Glutamatergic neuron (in vitro differentiated cells): ENCODE measurements at places on chromosomes 6 and 20. TPM values are rescaled to one million over a fixed set of nuclear protein-coding genes. Genes with fewer than 3 reads are reported as not detected.
A peak's percentile ranks its signal among the peaks of the same experiment; 100 is the strongest.

- no peak overlapping the region for H3K27ac ChIP-seq
- H3K27me3 ChIP-seq: peaks cover 9% of the 10 kb centered on the region
- H3K4me3 ChIP-seq: no peak overlapping the region
- H3K36me3 ChIP-seq: peaks cover 6% of the 10 kb centered on the region
- no peak for DNase-seq
- H3K4me1 ChIP-seq: no peaks in the 10 kb centered on the region
These were observed 6.5 kb upstream of the CAPN11 start for GRCh38 chr6:44152109-44152461.

The HDDC2 gene
- total RNA-seq: 55.4 TPM

DNA sequence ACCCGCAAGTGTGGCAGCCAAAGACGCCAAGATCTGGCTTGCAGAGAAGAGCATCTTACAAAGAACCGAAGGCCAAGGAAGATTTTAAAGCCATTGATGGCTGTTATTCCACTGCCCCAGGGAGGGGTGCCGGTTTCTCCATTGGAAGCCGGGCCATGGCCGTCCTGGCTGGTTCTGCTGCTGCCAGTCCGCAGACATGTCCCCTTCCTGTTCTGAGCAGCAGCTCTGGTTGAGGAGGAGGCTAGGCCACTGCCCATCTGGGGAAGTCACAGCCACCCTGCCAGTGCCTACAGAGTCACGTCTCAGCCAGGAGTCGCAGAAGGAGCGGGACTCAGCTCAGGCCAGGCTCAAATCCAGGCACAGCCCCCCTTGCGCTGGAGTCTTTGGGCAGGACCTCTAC is 42.6 kb upstream of the MRGBP start:
- H3K27ac ChIP-seq: no peak overlapping the region
- no peaks in the 10 kb centered on the region for H3K4me1 ChIP-seq
- DNase-seq: no peak

- DNase-seq: no peak
- no peaks in the 10 kb centered on the region for H3K4me1 ChIP-seq
- H3K4me3 ChIP-seq: no peak overlapping the region
- H3K27me3 ChIP-seq: no peaks in the 10 kb centered on the region
These were observed 68.2 kb upstream of the TNFAIP3 start for GRCh38 chr6:137798846-137799245.

GRCh38 chr6:8260610-8261009 is 158.3 kb upstream of the EEF1E1 start:
- no peaks in the 10 kb centered on the region for H3K27me3 ChIP-seq
- no peak for DNase-seq
- H3K27ac ChIP-seq: peak overlapping the region; percentile 24
- H3K4me1 ChIP-seq: no peaks in the 10 kb centered on the region
- no peaks in the 10 kb centered on the region for H3K36me3 ChIP-seq

The DCDC2 gene
- total RNA-seq: not detected

- no peak for DNase-seq
- no peak overlapping the region for H3K27ac ChIP-seq
- no peak overlapping the region for H3K4me3 ChIP-seq
- no peaks in the 10 kb centered on the region for H3K27me3 ChIP-seq
- H3K4me1 ChIP-seq: peaks cover 3% of the 10 kb centered on the region
These were observed 10.4 kb downstream of the MRPL14 start for GRCh38 chr6:44116641-44117382.

The TMEM74B gene
- 5.0 TPM for total RNA-seq

The LTA gene
- not detected for total RNA-seq

DNA sequence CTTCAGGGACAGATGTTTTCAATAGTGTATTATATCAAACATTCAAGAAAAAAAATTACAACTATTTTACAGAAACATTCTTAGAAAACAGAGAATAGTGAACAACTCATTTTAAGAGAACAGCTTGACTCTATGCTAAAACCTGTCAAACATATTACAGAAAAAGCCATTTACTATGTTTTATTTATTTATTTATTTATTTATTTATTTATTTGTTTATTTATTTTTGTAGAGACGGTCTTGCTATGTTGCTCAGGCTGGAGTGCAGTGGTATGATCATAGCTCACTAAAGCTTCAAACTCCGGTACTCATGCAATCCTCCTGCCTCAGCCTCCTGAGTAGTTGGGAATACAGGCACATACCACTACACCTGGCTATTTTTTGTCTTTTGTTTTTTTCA is 317.9 kb upstream of the HTR1E start:
- no peaks in the 10 kb centered on the region for H3K4me1 ChIP-seq
- no peak for DNase-seq
- no peak overlapping the region for H3K27ac ChIP-seq

DNA sequence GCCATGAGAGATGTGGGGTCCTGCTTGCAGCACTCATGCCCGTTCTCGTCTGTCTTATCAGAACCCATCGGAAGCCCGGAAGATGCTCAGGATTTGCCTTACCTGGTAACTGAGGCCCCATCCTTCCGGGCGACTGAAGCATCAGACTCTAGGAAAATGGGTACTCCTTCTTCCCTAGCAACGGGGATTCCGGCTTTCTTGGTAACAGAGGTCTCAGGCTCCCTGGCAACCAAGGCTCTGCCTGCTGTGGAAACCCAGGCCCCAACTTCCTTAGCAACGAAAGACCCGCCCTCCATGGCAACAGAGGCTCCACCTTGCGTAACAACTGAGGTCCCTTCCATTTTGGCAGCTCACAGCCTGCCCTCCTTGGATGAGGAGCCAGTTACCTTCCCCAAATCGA is 8.3 kb downstream of the PI16 start:
- H3K27ac ChIP-seq: no peak overlapping the region
- H3K4me1 ChIP-seq: no peaks in the 10 kb centered on the region
- peaks cover 3% of the 10 kb centered on the region for H3K27me3 ChIP-seq

DNA sequence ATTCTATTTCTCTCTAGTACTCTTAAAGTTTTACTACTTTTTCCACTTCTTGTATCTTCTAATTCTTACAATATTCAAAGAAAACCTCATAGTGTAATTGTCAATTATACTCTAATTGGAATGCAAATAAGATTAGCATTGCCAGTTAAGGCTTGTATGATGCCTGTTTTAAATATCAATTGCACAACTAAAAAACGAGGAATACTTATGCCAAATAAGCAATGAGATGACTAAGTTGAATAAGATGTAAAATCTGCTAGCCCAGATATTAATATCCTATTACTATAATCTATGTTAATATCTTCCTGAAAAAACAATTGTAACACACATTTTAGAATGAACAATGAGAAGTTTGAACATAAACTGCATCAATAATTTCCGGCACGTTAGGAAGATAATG is 13.3 kb upstream of the AKAP7 start:
- DNase-seq: no peak
- no peaks in the 10 kb centered on the region for H3K4me1 ChIP-seq
- no peaks in the 10 kb centered on the region for H3K27me3 ChIP-seq
- H3K4me3 ChIP-seq: no peak overlapping the region
- H3K36me3 ChIP-seq: no peaks in the 10 kb centered on the region
- H3K27ac ChIP-seq: no peak overlapping the region

DNA sequence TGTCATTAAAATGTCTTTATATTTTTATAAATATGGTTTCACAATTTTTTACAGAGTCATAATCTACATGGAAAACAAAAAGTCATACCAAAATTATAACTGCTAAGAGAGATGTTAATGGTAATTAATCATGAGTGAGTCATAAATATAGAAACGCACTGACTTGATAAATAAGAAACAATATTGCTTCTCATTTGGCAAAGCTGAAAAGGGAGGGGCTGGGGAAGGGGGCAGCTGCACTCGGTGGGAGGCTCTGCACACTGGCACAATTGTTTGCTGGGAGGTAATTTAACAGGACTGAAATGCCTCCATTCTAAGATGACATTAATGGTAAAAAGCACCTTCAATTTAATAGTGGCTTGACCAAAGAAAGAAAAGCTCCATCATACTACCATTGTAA is 133.3 kb upstream of the AGPAT4 start:
- DNase-seq: no peak
- peaks cover 11% of the 10 kb centered on the region for H3K4me1 ChIP-seq
- peaks cover 2% of the 10 kb centered on the region for H3K27me3 ChIP-seq
- no peak overlapping the region for H3K27ac ChIP-seq

The LY6G6C gene
- 1.8 TPM for total RNA-seq

GRCh38 chr6:163712566-163712961 is 298.0 kb downstream of the QKI start:
- H3K4me3 ChIP-seq: no peak overlapping the region
- peaks cover 4% of the 10 kb centered on the region for H3K27me3 ChIP-seq
- no peaks in the 10 kb centered on the region for H3K36me3 ChIP-seq
- peaks cover 13% of the 10 kb centered on the region for H3K4me1 ChIP-seq
- no peak for DNase-seq

DNA sequence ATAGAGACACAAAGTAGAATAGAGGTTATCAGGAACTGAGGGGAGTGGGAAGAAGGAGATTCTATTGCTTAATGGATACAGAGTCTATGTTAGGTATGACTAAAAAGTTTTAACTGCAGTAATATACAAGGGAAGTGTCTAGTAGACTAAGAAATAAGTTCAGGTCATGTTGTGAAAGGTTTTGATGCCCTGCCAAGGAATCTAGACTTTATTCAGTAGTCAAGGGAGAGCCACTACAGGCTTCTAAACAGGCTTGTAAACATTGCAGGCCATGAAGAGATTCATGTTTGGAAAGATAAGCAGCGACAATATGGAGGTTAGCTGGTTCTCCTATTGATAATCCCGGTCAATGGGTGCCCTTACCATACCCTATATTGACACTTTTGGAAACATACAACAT is 352.8 kb upstream of the SOX4 start:
- H3K4me3 ChIP-seq: no peak overlapping the region
- H3K27me3 ChIP-seq: no peaks in the 10 kb centered on the region
- peaks cover 4% of the 10 kb centered on the region for H3K36me3 ChIP-seq
- no peak overlapping the region for H3K27ac ChIP-seq
- H3K4me1 ChIP-seq: no peaks in the 10 kb centered on the region

DNA sequence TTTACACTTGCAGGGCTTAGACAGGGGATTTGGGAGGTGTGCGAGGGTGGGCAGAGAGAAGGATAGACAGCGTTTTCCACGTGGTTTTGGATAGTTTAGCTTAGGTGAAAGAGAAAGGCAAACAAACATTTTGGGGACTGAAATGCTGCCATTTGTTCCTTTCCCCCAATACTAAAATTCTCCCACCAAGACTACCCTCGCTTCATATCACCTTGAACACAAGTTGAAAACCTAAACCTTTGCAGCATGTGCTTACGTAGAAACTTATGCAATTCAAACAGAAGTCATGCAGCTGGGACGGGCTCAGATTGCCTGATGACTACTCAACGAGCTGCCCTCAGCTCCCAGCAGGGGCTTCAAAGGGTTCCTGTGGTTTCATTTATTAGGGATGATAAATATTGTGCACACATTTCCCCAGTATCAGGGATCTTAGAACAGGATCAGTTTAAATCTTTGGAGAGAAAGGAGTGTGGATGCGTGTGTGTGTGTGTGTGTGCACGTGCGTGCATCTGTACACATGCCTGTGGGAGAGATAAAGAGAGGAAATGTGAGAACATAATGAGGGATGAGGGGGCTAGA is 77.3 kb downstream of the SLC22A23 start:
- no peaks in the 10 kb centered on the region for H3K36me3 ChIP-seq
- no peak overlapping the region for H3K27ac ChIP-seq
- no peaks in the 10 kb centered on the region for H3K27me3 ChIP-seq
- DNase-seq: no peak

- peaks cover 5% of the 10 kb centered on the region for H3K36me3 ChIP-seq
- no peak overlapping the region for H3K27ac ChIP-seq
- no peak for DNase-seq
- no peaks in the 10 kb centered on the region for H3K4me1 ChIP-seq
- H3K4me3 ChIP-seq: no peak overlapping the region
These were observed 49.5 kb downstream of the DOK5 start for GRCh38 chr20:54524849-54525248.

The MAK gene
- not detected for total RNA-seq

The EEF1A1 gene
- total RNA-seq: 6,372 TPM

The MUCL3 gene
- total RNA-seq: not detected

The VGLL2 gene
- total RNA-seq: not detected

GRCh38 chr20:57663681-57664451 is 43.6 kb upstream of the ZBP1 start:
- peaks cover 2% of the 10 kb centered on the region for H3K27me3 ChIP-seq
- no peak overlapping the region for H3K4me3 ChIP-seq
- no peak overlapping the region for H3K27ac ChIP-seq
- peaks cover 6% of the 10 kb centered on the region for H3K4me1 ChIP-seq

GRCh38 chr6:128757961-128758360 is 125.0 kb upstream of the LAMA2 start:
- H3K4me1 ChIP-seq: no peaks in the 10 kb centered on the region
- H3K27me3 ChIP-seq: peaks cover 3% of the 10 kb centered on the region
- H3K4me3 ChIP-seq: no peak overlapping the region
- no peak overlapping the region for H3K27ac ChIP-seq
- H3K36me3 ChIP-seq: no peaks in the 10 kb centered on the region

- peak overlapping the region; percentile 67 for H3K27ac ChIP-seq
- H3K27me3 ChIP-seq: peaks cover 6% of the 10 kb centered on the region
- H3K4me3 ChIP-seq: no peak overlapping the region
- DNase-seq: no peak
- H3K4me1 ChIP-seq: no peaks in the 10 kb centered on the region
These were observed 52.9 kb upstream of the CTNNBL1 start for GRCh38 chr20:37640600-37641561.

The ECT2L gene
- 2.7 TPM for total RNA-seq

DNA sequence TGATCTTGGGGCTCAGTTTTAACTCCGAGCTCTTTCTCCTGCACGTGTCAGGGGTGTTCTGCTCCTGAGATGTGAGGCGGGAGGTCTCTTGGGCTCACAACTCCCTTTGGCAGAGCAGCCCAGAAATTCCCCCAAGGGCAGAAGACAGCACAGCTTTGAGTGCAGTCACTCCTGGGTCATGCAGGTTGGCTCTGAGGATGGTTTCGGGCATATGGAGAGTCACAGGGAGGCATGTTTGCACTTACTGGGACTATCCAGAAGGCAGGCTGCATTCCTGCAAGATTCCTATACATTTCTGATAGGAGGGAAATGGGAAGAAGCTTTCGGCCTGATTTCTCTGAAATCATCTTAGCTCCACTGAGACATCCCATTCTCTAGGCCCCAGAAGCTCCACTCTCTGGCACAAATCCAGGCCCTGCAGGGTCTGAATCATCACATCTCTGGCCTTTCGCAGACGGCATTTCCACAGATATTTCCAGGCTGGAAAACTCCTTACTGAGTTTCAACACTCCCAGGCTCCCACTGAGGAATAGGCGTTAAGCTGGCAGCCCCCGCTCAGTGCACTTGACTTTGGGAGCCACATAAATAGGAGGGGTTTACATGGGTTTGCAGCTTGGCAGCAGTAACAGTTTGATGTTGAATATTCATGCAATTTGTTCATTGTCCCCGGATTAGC is 39.7 kb downstream of the AGPAT4 start:
- H3K36me3 ChIP-seq: peaks cover 4% of the 10 kb centered on the region
- peaks cover 4% of the 10 kb centered on the region for H3K27me3 ChIP-seq
- H3K27ac ChIP-seq: no peak overlapping the region
- DNase-seq: no peak

The CALHM5 gene
- 0.10 TPM for total RNA-seq

- no peak overlapping the region for H3K4me3 ChIP-seq
- H3K27me3 ChIP-seq: peaks cover 2% of the 10 kb centered on the region
- H3K27ac ChIP-seq: no peak overlapping the region
- H3K4me1 ChIP-seq: peaks cover 21% of the 10 kb centered on the region
- no peaks in the 10 kb centered on the region for H3K36me3 ChIP-seq
- no peak for DNase-seq
These were observed 106.7 kb downstream of the SLX4IP start for GRCh38 chr20:10541668-10542411.

- H3K4me1 ChIP-seq: peaks cover 50% of the 10 kb centered on the region
- H3K27ac ChIP-seq: peak overlapping the region; percentile 74
- peak overlapping the region; percentile 77 for H3K4me3 ChIP-seq
- no peaks in the 10 kb centered on the region for H3K36me3 ChIP-seq
These were observed 177.6 kb downstream of the ARID1B start for GRCh38 chr6:156954816-156955215.

The PRELID3B gene
- 65.5 TPM for total RNA-seq

The FUT9 gene
- 0.54 TPM for total RNA-seq

- H3K27ac ChIP-seq: no peak overlapping the region
- H3K36me3 ChIP-seq: no peaks in the 10 kb centered on the region
- no peaks in the 10 kb centered on the region for H3K27me3 ChIP-seq
These were observed 183.8 kb downstream of the PLCB1 start for GRCh38 chr20:8315639-8316573.
